NCI-H1092 (cell line): ENCODE measurements at places on chromosomes 7 and 10.

GRCh38 chr7:148883266-148884048, 634 bp downstream of the EZH2 start:
- DNase-seq = peak; percentile 28

GRCh38 chr7:129848436-129848835, 104.3 kb downstream of the UBE2H start:
- no peak for DNase-seq

DNA sequence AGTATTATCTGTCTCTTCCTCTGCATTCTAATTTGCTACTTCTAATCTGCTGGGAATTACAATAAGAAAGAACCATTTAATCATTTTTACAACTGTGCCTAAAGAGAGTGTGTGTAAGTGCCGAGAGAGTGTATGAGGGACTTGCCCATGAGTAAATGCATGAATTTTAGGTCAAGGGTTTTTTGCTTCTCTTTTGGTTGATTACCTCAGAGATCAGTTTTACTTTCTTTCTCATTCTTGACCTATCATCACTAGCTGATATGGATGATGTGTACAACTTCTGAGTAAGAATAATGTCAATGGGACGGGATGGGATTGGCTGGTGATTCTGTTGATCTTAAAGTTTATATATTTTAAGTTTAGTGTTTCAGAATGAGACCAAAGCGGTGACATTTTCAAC, 47.8 kb downstream of the IKZF1 start:
- no peak for DNase-seq

- DNase-seq = no peak
Observed at GRCh38 chr10:7937315-7937945, 117.1 kb upstream of the GATA3 start.

GRCh38 chr10:108583877-108584276, 1339.4 kb downstream of the XPNPEP1 start:
- DNase-seq = no peak

DNA sequence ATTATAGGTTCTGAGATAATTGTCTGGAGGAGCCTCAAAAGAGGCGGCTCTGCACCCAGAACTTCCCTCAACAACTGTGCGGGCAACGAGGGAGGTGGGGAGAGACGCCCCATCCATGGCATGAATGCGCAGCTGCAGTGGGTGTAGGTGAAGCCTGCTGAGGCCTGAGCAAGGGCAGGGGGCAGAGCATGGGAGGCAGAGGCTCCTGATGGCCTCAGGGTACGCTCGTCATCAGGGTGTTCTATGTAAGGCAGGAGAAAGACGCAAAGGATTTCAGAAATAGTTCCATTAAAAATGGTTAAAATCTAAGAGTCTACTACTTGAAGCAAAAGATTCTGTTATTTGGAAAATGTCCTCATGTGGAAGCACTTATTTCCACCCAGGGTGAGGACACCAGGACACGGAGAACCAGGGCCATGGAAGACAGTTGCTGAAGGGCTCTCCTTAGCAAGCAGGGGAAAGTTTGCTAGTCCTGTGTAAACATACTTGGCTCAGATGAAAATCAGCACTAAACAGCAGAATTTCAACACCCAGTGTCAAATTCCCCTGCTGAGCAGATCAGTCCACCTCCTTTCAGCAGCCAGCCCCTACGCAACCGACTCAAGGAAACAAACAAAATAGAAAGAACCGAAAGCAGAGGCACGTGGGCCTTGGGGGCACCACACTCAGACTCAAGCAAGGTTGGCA, 18.9 kb downstream of the INSIG1 start:
- no peak for DNase-seq

DNA sequence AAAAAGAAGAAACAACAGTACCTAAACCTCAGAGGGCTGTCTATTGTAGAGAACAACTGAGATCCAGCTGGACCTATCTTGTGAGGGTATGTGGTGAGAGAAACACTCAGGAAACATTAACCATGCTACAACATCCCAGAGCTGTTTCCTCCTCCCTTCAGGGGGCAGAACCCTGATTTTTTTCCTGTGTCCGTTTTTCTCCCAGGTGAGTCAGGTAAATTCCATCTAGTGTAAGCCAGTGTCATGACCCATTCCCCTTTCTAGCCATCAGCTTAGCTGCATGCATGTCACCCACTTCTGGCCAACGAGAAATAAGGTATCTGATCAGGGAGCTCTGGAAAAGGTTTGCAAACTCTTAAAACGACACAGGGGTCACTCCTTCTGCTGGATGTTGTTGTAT, 103.8 kb downstream of the DNMBP start:
- DNase-seq = no peak

GRCh38 chr10:15780353-15781135, 60.8 kb upstream of the ITGA8 start:
- no peak for DNase-seq

DNA sequence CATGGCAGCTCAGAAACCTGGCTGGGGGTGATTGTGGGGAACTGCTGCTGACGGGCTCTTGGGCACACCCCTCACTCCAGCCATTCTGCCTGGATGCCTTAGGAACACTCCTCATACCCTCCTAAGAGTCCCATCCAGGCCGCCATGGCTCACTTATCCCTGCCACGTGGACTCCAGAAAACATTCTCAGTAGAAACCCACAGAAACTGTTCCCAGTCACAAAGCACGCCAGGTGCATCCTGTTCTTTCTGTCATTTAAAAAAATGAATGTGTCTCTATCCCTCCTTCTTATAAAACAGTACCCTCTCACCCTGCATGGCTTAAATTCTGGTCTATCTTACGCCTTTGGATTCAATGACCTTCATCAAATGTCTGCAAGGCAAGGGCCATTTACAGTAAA, 177.7 kb downstream of the CUX1 start:
- no peak for DNase-seq

DNA sequence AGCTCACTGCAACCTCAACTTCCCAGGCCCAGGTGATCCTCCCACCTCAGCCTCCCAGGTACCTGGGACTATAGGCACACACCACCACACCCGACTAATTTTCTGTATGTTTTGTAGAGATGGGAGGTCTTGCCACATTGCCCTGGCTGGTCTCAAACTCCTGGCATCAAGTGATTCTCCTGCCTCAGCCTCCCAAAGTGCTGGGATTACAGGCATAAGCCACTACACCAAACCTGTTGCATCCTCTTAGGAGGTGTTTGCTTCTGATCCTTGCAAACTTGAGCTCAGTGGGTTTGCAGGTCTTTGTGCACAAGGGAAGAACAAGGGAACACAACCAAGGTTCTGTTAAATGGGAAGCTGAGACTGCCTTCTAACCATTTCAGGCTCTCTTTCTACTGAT, 184.6 kb downstream of the ARHGAP12 start:
- DNase-seq = no peak

DNA sequence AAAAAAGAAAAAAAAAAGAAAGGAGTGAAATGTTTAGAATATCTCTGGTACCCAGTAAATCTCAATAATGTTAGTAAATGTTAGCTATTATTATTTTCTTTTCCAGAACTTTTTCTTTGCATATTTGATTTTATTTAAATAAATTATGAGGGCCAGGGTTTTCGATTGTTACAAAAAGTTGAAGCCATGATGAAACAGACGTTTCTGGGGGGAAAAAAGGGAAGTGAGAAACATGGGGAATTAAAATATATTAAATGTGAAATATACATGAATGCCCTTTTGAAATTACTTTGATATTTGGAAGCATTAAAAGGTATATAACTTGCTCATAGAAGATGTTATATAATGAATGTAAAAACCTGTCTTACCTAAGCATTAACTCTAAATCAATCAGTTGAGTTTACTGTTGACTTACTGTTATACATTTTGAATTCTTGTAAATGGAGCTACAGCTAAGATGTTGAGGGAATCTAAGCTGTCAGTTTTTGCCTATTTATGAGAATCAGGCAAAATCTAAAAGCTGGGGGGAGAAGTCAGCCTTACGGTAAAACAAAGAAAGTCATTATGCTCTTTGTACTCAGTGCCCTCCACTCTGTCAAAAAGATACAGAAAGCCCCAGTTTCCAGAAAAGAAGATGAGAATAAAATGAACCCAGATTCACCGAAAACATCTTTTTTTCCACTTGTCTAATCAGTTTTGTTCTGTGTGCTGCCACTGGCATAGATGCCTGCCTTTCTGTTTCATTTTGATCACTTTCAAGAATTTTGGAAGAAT, 30.0 kb upstream of the KDM7A start:
- DNase-seq = no peak

- DNase-seq = no peak
Observed at GRCh38 chr10:84224411-84225028, 824 bp downstream of the LRIT2 start.

DNA sequence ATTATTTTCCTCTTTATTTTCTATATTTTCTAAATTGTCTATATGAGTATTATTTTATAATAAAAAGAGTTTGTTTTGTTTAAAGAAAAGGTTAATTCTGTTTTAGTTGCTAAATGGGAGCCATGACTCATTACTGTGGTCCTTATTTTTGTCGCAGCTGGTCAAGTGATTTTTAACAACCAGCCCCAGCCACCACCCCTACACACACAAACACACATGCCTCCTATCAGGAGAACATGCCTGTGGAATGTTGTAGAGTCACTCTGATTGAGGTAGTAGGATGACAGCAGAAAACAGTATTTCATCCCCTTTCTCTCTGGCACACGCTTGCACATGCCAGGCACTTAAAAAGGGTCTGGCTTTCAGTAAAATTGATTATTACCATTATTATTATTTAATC, 68.6 kb upstream of the GDF10 start:
- no peak for DNase-seq
